ENCODE measurements at places on chromosomes 7 and 10. TPM values are rescaled to one million over a fixed set of nuclear protein-coding genes. Genes with fewer than 3 reads are reported as not detected.
A peak's percentile ranks its signal among the peaks of the same experiment; 100 is the strongest.

GRCh38 chr10:50561816-50562215 lies 61.9 kb downstream of the SGMS1 start:
- DNase-seq: no peak

DNA sequence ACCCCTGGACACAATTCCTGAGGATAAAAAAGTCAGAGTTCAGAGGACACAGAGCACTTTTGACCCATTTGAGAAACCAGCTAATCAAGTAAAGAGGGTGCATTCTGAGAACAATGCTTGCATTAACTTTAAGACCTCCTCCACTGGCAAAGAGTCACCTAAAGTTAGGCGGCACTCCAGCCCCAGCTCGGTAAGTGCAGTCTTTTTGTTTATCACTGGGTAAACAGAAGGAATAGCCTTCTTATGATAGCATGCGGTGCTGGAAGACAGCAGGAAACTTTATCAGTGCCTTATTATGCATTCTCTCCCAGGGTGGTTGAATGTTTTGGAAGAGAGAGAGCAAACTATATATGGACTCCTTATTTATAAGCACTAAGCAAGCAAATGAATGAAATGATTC lies 130.5 kb downstream of the CDK14 start:
- DNase-seq: no peak

DNA sequence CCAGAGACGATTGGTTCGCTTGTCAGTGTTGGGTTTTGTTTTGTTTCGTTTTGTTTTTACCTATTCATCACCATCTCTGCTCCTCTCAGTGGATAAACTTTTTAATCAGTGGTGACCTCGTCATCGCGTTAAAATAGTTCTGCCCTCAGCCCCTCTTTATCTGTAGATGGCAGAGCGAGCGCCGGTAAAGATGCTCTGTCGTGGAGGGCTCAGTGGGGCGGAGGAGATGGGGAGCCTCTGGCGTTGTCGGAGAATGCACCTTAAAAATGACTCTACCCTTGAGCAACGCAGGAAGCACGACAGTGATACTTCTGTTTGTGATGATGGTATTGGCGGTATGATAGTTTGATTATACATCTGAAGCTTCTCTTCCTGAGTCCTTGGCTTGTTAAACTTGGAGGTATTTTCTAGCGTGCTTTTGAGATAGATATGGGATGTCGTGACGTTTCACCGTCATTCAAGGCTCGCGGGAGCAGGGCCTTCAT lies 554 bp downstream of the CSGALNACT2 start:
- DNase-seq: no peak

DNA sequence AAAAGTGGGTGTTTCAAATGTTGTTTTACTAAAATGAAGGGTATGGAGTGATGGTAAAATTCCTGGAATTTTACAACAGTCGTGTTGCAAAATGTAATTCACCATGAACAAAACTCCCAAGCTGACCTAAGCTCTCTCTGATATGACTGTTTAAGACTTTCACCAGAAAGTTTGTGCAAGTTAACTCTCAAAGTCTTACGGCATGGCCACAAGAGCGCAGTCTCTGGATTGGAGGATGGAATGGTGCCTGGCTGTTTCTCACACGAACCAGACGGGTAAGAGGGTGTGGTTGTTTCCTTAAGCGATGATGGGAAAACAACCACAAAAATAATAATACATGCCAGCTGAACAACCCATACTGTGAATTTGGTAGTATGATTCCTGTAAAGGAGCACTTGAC lies 662.5 kb downstream of the KCNMA1 start:
- no peak for DNase-seq

DNA sequence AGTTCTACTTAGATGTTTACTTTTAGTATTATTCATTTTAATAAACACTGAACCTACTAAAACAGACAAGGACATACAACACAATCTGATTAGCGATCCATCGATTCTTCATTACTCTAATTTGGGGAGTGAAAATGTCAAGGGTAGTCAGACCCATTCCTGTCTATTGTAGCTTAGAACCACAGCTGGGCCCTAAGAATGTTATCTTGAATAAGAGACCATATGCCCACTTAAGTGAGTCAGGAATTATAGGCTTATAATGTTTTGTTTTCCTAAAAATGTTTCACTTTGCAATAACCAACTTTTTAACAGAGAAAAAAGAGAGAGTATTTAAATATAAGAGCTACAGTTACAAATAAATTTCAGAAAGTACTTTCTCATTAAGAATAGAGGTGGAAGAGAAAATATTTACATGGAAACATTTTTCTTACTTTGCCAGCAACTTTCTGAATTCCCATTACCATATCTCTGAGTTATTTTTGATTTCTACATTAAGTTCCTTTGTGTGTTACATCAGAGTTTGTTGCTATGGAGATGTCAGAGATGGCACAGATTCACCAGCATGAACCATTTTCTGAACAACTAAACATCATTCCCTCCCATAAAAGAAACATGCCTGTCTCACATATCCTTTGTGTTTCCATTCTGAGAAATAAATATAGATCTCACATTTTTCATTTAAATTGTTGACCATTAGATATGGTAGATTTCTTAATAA lies 75.4 kb upstream of the SLC13A1 start:
- DNase-seq: no peak

DNA sequence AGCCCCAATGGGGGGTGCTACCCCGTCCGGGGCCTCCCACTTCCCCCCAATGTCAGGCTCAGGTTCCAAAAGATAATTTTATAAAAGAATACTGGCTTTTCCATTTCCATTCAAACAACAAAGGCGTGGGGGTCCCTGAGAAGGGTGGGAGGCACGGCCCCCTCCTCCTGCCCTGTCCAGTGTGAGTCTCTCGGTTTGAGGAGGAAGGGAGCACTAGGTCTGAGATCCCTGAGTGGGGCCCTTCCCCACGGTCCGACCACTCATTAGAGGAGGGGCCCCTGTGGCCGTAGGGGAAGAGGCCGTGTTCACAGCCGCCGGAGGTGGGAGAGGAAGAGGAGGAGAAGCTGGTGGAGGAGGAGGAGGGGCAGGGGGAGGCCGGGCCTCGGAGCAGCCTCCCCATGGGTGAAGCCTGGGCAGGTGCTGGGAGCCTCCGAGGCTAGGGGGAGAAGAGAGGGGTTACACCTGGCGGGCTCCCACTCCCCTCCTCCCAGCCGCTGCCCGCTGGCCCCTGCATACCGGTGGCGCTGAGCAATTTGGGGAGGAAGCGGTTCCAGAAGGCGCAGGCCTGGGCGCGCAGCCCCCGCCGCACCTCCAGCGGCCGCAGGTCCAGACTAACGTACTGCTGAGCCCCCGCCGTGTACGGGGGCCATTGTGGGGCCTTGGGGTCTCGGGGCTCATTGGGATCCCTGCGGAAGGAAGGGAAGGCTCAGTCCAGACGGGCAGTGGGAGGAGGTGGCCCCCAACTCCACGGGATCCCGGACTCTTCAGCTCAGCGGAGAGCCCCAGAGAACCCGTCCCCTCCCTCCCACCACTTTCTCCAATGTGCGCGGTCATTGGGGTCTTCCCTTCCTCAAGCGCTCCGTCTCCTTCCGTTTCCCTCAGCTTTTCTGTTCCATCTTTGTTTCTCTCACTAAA lies 1.4 kb upstream of the UFSP1 start:
- no peak for DNase-seq

DNA sequence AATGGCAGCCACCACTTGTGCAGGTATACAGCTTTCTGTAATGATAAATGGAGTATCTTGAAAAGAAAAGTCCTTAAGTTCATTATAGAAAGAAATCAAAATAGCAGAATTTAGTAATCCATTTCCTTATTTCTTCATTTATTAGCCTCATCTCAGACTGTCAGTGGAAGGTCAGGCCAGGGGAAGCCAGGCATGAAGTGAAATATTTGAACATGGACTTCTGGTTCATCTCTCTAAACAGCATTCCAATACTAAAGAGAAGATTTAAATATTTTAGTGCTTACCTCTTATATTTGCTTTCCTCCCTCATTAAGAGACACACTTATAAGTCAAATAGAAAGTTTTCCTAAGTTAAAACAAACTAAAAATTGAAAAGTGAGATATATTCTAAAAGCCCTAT lies 26.8 kb downstream of the TRDMT1 start:
- no peak for DNase-seq

DNA sequence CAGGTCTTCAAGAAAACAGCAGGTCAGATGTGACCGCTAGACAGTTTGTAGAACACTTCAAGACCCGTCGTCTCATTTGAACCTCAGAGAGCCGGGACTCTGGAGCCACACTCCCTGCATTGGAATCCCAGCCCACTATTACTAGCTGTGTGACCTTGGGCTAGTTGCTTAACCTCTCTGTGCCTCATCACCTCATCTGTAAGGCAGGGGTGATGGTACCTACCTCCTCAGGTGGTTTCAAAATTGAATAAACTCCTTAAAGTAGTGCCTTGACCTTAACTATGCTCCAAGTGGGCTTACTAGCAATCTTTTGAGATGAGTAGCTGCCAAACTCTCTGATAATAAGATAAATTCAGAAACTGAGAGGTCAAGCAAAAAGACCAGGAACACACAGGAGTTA lies 43.8 kb downstream of the OGDH start:
- DNase-seq: no peak

DNA sequence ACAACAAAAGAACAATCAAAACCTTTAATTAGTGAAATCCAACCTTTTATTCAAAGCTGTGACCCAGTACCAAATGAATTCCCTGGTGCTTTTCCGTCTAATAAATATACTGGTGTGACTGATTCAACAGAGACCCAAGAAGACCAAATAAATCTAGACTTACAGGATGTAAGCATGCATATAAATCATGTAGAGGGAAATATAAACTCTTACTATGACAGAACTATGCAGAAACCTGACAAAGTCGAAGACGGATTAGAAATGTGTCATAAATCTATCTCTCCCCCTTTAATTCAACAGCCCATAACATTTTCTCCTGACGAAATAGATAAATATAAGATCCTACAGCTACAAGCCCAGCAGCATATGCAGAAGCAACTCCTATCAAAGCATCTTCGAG lies 540.6 kb upstream of the TEX47 start:
- no peak for DNase-seq

DNA sequence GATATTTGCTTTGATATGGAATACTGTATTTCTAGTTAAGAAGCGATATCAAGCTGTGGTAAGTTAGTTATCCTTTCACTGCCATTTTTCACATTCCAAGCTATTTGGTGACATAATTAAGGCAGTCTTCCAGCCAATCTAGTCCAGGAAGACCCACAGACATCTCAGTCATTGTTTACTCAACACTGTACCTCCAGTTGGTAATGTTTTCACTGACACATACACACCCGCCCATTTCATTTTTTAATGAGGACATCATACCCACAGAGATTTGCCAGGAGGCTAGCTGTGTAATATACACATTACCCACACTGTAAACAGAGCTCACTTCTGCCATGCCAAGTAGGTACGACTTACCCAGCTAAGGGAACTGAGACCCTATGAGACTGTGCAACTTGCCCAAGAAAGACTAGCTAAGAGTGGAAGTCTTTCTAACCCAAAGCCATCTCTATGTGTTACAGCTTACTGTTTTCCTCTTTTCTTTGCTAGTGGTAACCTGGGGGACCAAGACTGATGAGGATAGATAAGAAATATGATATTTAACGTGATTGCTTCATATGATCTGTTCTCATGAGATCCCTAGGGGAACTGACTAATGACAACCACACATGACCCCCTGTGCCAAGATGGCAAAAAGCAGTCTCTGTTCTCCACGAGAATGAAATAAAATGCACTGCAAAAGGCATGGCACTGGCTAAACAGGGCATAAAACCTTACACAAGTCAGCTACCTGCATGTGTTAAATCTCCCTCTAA lies 179.0 kb downstream of the DGKI start:
- no peak for DNase-seq

- peak; percentile 1 for DNase-seq
Observed at GRCh38 chr7:113087071-113087998, 708 bp upstream of the GPR85 start.

GRCh38 chr10:20132816-20133215 lies 316.6 kb downstream of the PLXDC2 start:
- DNase-seq: no peak

DNA sequence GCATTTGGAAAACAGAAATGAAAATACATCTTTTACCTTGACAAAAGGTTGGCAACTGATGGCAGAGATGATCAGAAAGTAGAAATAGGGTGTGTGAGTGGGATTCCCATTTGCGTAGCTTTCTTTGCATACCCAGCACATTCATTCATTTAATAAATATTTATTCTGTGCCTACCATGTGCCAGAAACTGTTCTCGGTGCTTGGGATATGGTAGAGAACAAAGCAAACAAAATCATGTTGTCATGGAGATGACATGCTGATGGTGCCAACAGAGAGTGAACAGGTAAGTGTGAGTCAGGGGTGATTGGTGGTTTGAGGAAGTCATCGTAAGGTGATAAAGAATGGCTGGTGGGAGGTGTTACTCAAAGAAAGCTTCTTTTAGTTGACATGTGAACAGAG lies 45.4 kb downstream of the CACNB2 start:
- no peak for DNase-seq

DNA sequence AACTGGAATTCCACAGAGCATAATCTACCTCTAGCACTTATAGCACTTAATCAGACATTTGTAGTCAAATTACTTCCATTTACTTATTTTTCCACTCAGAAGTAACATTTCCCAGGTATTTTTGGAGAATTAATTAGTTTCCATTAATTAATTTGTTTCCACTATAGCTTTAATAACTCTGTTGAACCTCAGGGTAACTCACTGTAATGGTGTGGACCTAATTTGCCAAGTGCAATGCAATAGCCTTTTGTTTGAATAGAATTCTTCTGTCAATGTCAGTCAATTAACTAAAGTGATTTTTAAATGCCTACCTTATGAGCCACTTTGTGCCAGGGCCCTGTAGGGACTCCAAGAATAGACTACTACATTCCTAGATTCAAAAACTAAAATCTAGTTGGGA lies 115.4 kb downstream of the CSTF2T start:
- DNase-seq: no peak

DNA sequence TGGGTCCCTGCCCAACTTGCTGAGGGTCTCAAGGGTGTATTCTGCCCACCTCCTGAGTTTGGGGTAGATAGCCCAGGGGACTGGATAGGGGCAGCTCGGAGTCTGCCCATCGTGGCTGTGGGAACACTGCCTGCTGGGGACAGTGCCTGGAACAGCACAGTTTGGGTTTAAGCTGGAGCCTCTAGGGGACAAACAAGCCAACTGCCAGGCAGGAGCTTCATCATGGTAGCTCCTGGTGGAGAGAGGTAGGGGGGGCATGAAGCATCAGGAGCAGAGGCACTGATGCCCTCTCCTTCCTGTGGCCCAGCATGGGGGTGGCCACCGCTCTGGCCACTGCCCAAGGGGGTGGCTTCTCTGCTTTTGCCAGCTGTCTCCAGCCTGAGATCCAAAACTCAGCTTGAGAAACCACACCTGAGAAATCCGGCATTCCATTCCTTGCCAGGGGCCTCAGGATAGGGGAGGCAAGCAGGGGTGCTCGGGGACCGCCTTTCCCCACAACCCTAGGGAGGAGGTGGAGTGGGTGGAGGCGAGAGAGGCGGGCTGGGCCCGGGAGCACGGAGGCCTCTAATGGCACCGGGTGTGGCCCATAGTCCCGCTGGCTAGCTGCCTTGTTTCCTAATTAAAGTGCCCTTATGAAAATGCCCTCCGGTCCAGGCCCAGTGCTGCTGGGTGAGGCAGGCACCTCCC lies 47.6 kb downstream of the UNC5B start:
- no peak for DNase-seq

GRCh38 chr10:100733329-100733728 lies 12.1 kb upstream of the PAX2 start:
- DNase-seq: no peak

The PLEKHS1 gene
- total RNA-seq: not detected

The EXOC6 gene
- total RNA-seq: 48.7 TPM

The ZMIZ1 gene
- total RNA-seq: 5.3 TPM

The TRIM50 gene
- 21.1 TPM for total RNA-seq

The AQP1 gene
- total RNA-seq: not detected

The IDI1 gene
- total RNA-seq: 247 TPM

Measured in HepG2 (cell line).